Memory B cell (primary cell): ENCODE measurements at places on chromosomes 5 and 9.

DNA sequence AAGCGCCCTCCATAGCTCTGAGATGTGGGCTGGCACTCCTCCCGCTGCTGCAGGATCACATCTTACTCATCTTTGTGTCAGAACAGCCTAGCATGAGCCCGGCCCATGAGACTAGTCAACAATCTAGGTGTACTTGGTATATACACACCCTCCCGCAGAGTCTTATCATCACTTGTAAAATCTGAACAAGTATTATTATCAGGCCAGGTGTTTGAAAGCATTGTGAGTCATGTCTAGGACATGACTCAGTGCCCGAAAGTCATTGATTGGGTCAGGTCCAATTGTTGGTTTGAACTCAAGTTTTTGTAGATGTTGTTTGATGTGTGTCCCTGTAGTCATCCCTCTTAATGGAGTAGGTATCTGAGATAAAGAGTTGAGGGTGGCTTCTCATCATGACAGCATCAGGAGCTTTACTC is 108.7 kb downstream of the CFAP90 start:
- DNase-seq = no peak

- DNase-seq = no peak
Measured at GRCh38 chr5:157204765-157205164, 24.1 kb downstream of the ITK start.

DNA sequence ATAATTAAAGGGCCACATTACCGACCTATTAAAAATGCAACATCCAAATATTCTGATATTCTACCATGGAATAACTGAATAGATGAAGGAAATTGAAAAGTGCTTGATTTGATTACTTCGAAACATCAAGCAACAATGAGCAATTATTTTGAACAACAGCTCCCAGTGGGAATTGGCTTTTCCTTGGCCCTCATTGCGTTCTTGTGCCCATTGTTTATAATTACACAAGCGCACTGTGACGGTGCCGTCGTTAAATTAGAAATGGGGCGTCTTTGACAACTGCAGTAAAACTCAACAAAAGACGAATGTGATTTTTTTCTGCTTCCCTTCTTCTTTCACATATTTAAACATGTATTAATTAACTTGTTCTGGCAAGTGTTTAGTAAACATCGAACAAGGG is 61.6 kb downstream of the CDH6 start:
- no peak for DNase-seq

DNA sequence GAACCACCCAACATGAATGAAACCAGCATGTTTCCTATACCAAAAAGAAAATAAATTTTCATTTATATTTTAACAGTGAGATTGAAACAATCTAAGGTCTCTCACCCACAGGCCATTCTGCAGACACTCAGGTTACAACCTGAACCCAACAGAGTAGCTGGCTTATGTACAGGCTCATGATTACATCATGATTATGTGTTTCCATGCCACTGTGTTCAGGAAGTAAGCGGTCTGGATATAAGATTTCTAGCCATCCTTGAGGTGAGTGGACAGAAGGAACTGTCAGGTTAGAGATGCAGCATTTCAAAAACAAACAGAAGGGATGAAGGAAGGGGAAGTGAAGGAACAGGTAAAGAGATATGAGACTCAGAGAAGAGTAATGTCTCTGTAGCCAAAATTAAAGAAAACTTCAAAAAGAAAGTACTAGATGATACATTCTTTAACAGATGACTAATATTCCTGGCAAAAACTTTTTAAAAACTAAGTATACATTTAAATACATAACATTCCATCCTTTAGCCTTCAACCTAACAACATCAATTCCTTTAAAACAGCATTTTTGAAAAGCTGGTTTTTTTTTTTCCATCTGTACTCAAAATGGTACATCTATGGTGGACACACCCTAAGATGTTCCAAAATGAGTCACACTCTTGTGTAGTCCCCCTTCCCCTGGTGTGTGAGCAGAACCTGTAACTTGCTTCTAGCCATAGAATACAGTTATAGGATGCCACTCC is 119.8 kb downstream of the LPAR1 start:
- no peak for DNase-seq

- DNase-seq = no peak
Measured at GRCh38 chr9:81086416-81086815, 602.9 kb downstream of the TLE1 start.

GRCh38 chr5:29169886-29170285 is 2023.6 kb upstream of the CDH6 start:
- no peak for DNase-seq
